ENCODE measurements at places on chromosomes 3 and 15. TPM values are rescaled to one million over a fixed set of nuclear protein-coding genes. Genes with fewer than 3 reads are reported as not detected.

Gene TRIM42
- total RNA-seq, result not detected

Gene GRAMD1C
- 1.4 TPM for total RNA-seq

Gene FEZF2
- total RNA-seq, result not detected

Gene FAM227B
- 1.1 TPM for total RNA-seq

Gene GPR62
- total RNA-seq, result not detected

Gene RAB11A
- 265 TPM for total RNA-seq

Gene GOLGA6L4
- 0.28 TPM for total RNA-seq

Gene SEC11A
- 322 TPM for total RNA-seq

Gene KCNAB1
- total RNA-seq, result not detected

Gene SNTN
- total RNA-seq, result not detected

Gene HDGFL3
- 61.6 TPM for total RNA-seq

Gene QARS1
- total RNA-seq, result 136 TPM

Gene ABHD10
- total RNA-seq, result 22.2 TPM

Gene CCDC50
- total RNA-seq, result 32.0 TPM

Gene MEX3B
- total RNA-seq, result 6.7 TPM

Gene PLA2G4D
- not detected for total RNA-seq

Gene DIPK2A
- total RNA-seq, result 6.4 TPM

Gene GP5
- not detected for total RNA-seq

Gene FAM107A
- total RNA-seq, result not detected

Gene CILP
- 0.08 TPM for total RNA-seq

Gene RAF1
- total RNA-seq, result 58.2 TPM

Gene CALML4
- 6.9 TPM for total RNA-seq

Gene LRRK1
- 25.4 TPM for total RNA-seq

Gene ARHGEF26
- total RNA-seq, result 7.8 TPM

Gene FRMD5
- 3.9 TPM for total RNA-seq

Gene OXTR
- 11.7 TPM for total RNA-seq

Gene LRTM1
- not detected for total RNA-seq

Gene THRB
- total RNA-seq, result 1.8 TPM

Gene GP9
- total RNA-seq, result not detected
